ENCODE measurements at places on chromosomes 5 and 9.

DNA sequence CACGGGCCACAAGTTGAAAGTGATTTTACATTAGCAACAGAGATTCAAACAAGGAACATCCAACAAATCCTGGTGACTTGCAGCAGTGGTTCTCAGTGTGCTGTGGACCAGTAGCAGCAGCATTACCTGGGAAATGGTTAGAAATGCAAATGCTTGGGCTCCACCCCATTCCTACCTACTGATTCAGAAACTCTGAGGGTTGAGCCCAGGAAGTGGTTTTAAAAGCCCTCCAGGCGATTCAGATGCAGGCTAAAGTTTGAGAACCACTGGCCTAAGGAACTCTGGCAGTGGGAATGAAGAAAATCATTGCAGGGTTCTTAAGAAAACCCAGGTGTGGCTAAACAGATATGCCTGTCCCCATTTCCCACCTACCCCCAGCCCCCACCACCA lies 398.8 kb downstream of the ENC1 start:
- ATAC-seq = no peak

DNA sequence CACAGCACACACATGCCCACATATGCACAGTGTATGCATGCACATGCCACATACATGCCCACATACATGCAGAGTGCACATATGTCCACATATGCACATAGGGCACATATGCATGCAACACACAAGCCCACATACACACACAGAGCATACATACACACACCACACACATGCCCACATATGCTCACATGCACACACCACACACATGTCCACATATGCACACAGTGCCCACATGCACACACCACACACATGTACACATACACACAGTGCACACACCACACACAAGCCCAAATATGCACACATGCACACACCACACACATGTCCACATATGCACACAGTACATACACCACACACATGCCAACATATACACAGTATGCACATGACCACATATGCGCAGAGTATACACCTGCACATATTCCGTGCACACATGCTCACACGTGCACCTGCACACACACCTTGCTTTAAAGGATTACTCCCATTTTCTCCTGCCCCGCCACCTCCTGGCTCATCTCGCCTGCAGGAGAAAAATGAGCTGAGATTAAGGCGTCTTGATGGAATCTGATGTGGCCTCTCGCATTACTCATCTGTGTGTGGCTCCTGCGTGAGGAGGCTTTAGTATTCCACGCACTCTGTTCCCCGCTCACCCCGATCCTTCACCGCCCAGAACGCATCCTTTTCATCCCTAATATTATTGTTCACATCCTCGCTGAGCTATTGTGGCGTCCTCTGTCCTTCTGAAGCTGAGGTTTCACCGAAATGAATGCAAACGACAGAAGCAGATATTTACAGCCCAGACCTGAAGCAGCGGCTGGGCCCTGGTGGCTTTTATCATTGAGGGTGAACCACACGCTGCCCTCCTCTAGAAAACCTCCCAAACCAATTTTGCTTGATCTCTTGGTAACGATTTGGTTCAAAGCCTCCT lies 182.7 kb downstream of the OLFM1 start:
- no peak for ATAC-seq

DNA sequence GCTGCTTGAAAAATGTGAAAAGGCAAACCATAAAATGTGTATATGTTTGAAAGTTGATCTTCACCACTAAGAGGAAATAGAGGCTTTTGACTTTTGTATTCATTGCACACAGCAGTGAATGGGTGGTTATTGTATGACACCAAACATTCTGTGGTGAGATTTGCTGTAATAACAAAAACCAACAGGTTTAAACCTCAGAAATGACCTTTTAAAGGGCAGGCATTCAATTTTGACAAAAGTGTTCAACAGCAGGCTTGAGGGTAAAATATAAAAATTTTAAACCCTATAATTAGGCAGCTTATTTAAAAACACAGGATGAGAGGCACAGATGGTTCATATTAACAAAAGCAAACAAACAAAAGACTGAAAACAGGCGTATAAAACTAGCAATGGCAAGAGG lies 128.1 kb upstream of the NUDT12 start:
- ATAC-seq = no peak

DNA sequence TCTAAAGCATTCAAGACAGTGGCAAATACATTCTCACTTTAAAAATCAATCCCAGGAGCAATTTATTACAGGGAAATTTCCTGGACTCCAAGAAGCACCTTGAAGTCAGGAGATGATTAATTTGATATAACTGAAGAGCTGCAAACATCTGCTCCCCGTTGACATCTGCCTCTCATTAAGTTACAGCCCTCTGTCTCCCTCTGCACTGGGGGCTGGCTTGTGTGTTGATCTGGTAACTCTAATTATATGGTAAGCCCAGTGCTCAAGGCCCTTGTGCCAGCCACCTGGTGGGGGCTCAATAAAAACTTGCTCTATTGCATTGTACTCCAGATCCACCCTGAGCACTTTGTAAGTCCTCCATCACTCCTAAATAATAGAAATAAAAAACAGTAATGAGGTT lies 131.1 kb upstream of the ZNF462 start:
- no peak for ATAC-seq

GRCh38 chr5:78387468-78388153 lies 27.2 kb downstream of the SCAMP1 start:
- no peak for ATAC-seq

DNA sequence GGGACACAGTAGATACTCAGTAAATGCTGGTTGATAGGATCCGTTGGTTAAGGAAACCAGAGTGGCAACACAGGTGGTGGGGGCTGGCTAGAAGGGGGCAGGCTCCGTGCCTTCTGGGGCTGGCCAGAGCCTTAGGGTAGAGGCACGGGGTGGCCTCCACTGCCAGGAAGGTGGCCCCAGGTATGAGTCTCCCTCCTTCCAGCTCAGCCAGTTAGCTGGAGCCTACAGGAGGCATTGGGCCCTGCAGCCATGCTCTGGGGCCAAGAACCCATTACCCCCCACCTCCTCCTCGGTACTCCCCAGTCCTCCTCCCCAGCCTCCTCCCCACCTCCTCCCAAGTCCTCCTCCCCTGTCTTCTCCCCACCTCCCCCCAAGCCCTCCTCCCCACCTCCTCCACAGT lies 27.7 kb downstream of the CXXC5 start:
- ATAC-seq = no peak

GRCh38 chr5:175347027-175347426 lies 97.0 kb downstream of the DRD1 start:
- no peak for ATAC-seq

DNA sequence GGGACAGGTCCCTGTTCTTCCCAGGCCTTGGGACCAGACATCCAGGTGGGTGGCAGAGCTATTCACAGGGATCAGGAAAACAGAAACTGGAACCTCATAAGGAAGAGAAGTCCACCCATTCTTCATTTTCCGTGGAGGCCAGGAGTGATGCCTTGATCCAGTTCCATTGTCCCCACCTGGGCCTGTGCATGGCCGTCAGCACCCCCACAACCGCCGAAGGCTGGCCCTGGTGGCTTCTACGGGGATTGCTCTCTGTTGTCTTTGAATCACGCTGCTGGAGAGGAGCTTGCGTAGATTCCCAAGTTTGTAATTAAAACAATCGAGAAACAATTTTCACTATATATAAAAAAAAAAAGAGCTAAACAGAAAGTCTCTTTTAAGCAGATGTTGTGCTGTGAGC lies 134.4 kb downstream of the MVB12B start:
- ATAC-seq = no peak

DNA sequence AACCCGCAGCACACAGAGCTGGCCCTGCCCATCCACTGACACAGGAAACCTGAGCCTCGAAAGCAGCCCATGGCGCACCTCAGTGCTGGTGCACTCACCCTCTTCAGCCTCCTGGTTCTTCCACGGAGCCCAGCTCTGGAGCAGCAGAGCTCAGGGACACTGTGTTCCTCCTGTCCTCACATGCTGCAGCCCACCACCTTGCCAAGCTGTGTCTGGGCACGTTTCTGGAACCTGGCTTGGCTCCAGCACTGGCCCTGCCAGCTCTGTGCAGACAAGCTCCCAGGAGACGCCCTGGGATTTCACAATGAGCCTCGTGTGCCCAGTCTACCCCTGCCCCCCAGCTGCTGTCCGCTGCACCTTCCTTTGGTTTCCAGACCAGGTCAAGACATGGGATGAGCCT lies 119.5 kb downstream of the SYK start:
- no peak for ATAC-seq

DNA sequence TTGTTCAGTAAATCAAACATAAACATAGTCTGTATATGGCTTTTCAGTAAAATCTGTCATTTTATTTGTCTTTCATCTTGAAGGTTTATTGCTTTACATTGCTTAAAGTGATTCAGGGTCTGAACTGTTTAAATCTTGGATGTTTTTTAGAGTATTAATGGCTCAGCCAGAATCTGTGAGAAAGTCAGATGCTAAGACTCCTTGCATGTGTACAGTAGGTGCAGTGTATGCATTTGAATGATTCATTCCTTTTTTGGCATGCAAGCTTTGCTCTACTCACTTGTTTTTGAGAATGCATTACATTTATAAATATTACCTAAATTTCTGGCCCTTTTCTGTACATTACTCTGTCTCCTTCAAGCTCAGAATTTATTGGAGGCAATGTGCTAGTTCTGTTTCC lies 271.0 kb upstream of the RIOK2 start:
- ATAC-seq = no peak

DNA sequence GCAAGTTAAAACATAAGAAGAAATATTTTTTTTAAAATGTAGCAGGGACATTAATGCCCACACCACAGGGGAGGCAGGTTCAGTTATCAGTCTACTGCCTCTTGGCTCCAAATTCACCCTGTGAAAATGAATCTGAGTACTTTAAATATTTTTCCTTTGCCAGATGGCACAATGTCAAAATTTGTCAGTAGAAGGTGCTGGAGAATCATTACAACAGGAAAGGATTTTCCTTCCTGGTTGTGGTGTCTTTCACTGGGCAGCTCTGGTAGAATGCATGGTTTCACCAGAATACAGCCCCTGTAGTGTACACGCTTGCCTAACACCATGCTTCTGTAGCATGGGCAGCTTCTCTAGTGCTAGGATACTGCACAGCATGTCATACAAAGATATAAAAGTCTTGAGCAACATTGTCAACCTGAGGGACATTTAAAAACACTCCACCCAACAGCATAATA lies 9.7 kb upstream of the SREK1 start:
- ATAC-seq = no peak

- ATAC-seq = peak; percentile 75
These were observed 206.0 kb upstream of the DMRTA1 start for GRCh38 chr9:22240619-22241018.

DNA sequence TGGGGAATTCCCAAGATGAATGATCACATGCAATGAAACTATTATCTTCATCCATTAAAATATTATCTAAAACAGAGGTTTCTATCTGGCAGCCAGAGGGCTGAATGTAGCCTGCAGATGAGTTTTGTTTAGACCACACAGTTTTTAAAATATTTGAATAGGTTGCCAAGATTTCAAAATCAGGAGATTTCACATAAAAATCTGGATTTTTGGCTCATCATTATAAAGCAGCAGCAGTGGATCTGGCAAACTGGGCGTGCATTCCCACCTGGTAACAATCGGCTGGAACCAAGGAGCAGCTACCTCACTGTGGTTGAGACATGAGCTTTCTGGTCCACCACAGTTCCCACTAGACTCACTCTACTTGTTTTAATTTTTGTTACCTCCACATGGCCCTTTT lies 155.1 kb downstream of the BNC2 start:
- ATAC-seq = no peak

- ATAC-seq = no peak
These were observed 91.8 kb downstream of the PRDM6 start for GRCh38 chr5:123180676-123181393.

DNA sequence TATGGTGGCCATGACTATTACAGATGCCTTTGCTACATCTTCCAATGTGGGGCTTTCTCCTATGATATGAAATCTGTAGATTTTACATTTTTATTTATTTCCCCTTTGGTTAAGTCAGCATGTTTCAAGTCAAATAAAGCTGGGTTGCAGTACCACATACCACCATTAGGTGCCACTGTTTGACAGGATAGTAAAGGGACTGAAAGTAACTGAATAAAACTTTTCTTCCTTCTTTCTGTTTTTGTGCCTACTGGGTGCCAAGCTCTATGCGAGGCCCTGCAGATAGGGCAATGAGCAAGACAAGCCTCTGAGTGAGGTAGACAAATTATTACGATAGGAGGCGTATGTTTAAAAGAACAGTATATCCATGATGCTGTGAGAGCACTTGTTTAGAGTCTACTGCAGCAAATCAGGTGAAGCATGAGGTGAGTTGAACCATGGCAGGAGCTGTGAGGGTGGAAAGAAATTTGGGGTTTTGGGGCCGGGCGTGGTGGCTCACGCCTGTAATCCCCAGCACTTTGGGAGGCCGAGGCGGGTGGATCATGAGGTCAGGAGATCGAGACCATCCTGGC lies 64.8 kb downstream of the GDNF start:
- no peak for ATAC-seq

- no peak for ATAC-seq
These were observed 135.7 kb upstream of the PHYKPL start for GRCh38 chr5:178368274-178368673.

- ATAC-seq = no peak
These were observed 35.6 kb downstream of the MRPL36 start for GRCh38 chr5:1763960-1764605.

DNA sequence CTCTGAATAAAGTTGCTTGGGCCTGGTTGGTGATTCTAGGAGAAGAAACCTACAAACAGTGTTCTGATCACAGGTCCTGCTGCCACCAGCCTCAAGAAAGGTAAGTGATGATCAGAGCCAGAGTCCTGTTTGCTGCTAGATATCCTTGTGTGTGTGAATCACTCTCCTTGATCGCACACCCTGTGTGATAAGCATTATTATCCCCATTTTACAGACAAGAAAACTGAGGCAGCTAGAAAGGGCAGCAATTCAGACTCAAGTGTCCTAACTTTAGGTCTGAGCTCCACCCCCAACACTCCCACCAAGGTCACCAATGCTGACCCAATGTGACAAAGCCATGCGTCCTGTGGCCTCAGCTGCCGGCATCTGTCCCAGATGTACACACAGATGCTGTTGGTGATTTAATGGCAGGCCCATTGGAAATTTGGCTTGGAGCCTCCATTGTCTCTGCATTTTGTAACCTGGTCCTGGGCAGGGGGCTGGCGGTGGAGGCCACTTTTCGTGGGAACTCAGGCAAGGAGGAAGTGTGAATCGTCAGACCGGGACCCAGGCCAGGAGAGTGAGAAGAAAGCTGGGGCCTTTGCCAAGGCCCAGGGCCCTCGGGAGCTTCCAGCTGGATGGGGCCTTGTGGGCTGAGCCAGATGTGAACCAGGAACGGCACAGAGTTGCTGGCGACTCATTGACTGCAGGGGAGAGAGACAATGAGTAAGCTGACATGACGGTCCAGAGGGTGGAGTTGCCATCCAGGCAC lies 29.8 kb upstream of the GGTA1 start:
- no peak for ATAC-seq
